ENCODE measurements at places on chromosomes 6 and 20.

GRCh38 chr6:7106752-7107577 lies 796 bp upstream of the RREB1 start:
- peak; percentile 42 for DNase-seq

DNA sequence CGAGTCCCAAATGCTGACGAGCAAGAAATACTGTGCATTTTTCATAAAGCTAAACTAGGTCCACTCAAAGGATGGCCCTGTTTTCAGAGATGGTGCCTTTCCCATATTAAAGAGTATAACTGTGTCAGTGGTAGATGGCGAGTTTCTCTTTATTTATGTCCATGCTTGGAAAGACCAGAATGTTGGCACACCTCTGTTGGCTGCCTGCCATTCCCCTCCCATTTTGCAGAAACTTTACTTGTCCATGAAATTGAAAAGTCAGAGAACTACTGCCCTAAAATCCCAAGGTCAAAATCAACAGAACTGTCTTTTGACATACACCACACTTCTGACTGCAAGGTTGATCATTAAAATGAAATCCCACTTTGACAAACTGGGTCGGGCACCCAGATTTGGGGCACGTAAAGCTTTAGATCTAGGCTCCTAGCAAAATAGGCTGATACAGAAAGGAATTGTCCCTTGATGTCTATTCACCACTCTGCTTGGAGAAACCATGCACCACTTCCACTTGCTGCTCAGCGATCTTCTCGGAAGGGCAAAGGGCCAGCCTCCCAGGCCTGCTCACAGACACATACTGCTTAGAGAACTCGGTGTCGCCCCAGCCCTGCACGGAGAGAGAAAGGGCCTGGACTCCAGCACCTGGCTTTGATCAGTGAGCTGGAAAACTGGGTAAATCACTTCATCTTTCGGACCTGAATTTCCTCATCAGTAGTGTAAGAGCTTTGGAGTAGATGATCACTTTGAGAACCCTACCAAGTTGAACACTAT lies 130.0 kb downstream of the AGPAT4 start:
- DNase-seq, result no peak

DNA sequence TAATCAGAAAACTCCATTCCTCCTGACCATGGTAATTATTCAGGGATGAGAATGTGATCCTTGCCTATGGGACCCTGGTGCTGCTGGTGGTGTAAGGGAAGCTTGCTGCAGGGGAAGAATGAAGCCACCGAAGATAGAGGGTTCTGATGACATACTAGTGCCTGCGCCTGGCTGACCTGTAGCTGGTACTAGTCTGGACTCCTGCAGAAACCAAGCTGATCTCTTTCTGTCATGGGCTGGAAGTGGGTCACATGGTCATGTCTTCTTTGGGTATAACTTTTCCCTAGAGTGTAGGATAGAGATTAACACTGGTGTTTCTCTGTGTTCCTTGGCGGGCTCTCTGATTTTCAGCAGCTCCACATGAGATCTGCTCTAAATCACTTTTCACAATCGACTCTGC lies 8.6 kb upstream of the SLC4A11 start:
- DNase-seq, result no peak

DNA sequence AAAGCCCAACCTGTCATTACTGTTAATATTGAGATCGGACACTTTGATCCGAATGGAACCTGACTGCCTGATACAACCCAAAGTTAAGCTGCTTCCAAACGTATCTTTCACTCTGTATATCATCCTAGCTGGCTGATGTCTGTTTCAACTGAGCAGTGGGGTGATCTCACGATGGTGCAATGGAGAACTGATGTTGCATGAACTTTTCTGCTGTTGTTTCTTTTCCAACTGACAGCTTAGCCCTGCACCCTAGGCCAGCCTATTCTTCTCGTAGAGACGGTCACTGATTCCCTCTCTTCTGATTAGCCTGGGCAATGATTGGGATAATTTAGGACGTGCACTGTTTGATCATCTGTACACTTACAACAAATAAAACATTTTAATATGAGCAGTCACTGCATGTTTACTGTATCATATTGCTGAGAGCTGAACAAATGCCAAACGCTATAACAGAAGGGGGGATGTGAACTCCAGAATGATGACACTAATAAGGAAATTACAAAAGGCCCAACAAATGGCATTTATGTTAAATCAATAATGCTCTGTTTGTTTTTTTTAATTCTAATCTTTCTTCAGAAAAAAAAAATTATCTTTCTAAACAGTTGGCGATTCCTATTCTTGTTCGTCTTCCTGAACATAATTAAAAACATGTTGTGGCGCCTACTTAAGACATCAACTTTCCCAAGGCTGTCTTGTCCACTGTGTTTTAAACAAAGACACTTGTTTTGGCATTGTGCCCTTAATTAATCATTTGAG lies 184.8 kb downstream of the ZNF217 start:
- DNase-seq, result no peak

GRCh38 chr6:169999367-169999766 lies 247.9 kb downstream of the ERMARD start:
- DNase-seq, result no peak

DNA sequence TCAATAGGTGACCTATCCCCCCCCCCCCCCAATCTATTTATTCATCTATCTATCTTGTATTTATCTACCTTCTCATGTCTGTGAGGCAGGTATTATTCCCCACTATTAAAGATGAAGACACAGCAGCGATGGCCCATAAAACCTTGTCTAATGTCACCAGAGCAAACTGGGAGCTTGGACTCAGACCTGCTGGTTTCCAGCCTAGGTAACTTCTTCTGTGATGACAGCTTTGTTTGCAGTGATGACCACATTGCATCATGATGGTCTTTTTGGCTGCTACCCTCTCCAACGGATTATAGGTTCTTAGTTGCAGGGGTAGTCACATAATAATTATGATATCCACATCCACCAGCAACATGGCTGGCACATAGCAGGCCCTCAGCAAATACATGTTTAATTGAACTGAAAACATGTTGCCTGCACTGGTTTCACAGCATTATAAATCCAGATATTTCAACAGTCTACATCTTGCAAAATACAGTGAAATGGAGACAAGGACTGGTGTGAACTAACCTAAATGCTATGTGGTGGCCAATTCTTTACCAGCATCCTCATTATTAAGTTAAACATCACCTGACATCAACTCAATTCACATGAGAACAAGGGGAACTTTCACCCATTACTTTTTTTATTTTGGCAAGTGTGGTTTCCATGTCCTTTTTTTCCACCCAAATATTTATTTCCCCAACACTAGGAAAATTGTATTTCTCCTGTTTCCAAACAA lies 712.5 kb upstream of the NRSN1 start:
- no peak for DNase-seq

DNA sequence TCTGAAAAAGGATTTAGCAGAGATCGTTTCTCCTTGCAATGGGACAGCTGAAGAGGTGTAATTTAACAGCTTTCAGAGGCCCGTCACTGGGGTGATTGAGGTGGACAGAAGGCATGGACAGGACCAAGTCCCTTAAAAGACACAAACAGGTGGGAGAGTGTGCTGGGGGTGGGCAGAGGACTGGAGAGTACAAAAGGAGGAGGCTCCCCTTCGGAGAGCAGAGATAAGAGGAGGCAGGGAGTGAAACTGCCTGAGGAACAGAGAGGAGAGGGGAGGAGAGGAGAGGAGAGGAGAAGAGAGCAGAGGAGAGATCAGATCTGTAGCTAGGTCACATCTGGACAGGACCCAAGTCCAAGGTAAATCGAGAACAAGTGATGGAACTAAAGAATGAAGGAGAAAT lies 48.6 kb upstream of the PKHD1 start:
- no peak for DNase-seq

GRCh38 chr20:38293491-38294065 lies 10.4 kb upstream of the BPI start:
- no peak for DNase-seq

DNA sequence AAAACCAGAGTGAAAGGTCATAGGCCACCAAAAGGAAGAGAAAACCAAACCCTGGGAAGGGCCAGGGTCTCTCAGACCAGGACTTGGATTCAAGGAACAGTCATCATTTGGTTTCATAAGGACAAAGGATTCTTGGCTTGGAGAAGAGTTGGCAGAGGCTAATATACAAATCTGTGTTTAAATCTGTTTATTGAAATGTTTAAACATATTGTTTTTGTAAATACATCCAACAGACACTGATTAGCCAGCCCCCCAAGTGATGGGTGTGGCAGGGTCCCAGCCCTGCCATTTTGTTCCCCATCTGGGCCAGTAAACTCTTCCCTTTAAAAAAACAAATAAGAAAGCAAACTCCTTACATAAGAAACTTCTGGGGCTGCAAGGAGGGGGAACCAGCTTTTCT lies 6.1 kb upstream of the ZNF831 start:
- no peak for DNase-seq

DNA sequence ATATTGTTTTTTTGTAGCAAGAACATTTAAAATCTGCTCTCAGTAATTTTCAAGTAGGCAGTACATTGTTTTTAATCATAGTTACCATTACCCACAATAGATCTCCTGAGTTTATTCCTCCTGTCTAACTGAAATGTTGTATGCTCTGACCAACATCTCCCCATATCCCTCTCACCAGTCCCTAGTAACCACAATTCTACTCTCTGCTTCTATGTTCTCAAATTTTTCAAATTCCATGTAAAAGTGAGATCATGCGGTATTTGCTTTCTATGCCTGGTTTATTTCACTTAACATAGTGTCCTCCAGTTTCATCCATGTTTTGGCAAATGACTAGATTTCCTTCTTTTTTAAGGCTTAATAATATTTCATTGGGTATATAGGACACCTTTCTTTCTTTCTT lies 300.5 kb downstream of the KCNQ5 start:
- DNase-seq, result no peak

- no peak for DNase-seq
Observed at GRCh38 chr20:4830696-4831095, 109.0 kb downstream of the PRND start.

DNA sequence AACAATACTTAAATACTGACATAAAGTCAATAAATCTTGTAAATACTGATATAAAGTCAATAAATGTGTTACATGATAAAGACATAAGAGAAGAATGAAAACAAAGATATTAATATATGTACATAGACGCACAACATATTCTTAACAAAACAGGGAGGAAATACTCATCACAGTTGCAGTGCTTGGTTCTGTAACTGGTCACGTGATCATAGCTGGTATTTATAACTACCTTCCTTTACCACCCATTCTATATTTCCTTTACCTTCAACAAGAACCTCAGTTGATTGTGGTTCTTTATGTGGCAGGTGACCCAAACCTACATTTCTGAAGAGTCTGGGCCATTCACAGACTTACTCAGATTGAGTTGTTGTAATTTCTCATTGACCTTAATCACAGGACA lies 131.6 kb downstream of the SGK1 start:
- DNase-seq, result no peak

DNA sequence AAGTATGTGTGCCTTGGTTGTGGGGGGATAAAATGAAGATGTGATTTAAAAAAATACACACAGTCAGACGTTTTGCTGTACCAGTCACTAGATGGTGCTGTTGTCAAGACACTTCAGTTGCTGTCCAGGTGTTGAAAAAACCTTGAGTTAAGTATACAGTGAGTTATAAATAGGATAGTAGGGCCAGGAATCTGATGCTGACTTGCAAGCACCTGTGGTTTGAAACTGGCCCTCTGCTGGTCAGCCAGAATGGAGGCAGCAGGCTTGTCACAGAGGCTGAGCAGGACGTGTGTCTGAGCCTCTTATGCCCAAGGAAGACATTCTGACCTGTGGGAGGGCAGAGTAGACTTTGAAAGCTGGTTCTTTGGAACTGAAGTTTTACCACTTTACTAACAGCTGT lies 27.8 kb downstream of the RNF8 start:
- DNase-seq, result no peak

GRCh38 chr20:50058662-50059402 lies 54.1 kb downstream of the UBE2V1 start:
- no peak for DNase-seq

GRCh38 chr6:16371401-16371800 lies 133.0 kb downstream of the GMPR start:
- no peak for DNase-seq

GRCh38 chr20:22554391-22554790 lies 30.0 kb downstream of the FOXA2 start:
- no peak for DNase-seq

GRCh38 chr6:12882761-12883290 lies 166.3 kb downstream of the PHACTR1 start:
- DNase-seq, result no peak

DNA sequence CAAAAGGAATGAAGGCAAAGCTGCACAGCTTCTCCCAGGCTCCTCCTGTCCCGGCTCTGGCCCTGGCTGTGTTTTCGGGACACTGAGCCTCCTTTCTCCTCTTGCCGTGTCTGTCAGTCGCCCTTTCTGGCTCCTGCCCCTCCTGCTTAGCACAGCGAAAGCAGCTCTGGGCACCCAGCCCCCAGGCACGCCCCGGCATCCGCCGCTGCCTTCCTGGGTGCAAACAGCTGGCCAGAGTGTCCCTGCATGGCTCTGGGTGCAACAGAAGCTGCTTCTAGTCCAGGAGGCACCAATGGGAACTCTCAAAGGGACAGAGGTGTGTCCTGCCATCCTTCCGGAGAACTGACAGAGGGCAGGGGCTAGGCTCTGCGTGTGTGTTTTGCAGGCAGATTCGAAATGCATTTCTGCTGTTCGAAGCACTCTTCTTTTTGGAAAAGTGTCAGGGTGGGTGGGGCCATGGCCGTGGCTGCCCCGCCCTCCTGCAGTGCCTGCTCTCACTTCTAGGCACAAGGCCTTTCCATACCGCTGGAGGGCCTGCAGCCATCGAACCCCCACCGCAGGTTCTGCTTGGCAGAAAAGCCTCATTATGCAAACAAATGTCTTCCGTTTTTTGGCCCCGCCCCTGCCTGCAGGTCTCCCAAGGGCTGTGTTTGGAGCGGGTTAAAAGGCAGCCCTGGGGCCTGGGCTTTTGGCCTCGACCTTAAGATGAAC lies 15.5 kb downstream of the COL9A3 start:
- no peak for DNase-seq

DNA sequence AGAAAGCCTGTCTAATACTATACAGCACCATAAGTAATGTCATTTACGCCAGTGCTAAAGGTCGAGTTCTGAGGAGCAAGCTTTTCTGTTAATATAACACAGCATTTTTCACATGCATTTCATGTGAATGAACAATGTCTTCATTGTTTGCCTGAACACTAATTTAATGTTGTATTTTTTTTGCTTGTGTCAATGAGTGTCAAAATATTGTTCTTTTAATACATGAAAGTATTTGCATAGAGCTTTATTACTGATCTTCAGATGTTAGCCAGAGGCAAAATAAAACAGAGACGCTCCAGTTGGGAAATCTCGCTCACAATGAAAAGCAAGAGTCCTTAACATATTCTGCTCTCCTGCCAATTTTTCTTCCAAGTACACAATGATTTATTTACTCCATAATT lies 151.8 kb downstream of the FOXC1 start:
- no peak for DNase-seq
